ENCODE measurements at places on chromosomes 13 and 19. TPM values are rescaled to one million over a fixed set of nuclear protein-coding genes. Genes with fewer than 3 reads are reported as not detected.

The TMEM272 gene
- 0.20 TPM for total RNA-seq

The PGLYRP1 gene
- not detected for total RNA-seq

The PGLYRP2 gene
- total RNA-seq = not detected

GRCh38 chr19:5120833-5121232 lies 151.9 kb downstream of the KDM4B start:
- no peak for DNase-seq

The ZNF154 gene
- 11.1 TPM for total RNA-seq

The FUT2 gene
- 13.4 TPM for total RNA-seq

GRCh38 chr13:62337109-62337880 lies 921.6 kb upstream of the PCDH20 start:
- no peak for DNase-seq

DNA sequence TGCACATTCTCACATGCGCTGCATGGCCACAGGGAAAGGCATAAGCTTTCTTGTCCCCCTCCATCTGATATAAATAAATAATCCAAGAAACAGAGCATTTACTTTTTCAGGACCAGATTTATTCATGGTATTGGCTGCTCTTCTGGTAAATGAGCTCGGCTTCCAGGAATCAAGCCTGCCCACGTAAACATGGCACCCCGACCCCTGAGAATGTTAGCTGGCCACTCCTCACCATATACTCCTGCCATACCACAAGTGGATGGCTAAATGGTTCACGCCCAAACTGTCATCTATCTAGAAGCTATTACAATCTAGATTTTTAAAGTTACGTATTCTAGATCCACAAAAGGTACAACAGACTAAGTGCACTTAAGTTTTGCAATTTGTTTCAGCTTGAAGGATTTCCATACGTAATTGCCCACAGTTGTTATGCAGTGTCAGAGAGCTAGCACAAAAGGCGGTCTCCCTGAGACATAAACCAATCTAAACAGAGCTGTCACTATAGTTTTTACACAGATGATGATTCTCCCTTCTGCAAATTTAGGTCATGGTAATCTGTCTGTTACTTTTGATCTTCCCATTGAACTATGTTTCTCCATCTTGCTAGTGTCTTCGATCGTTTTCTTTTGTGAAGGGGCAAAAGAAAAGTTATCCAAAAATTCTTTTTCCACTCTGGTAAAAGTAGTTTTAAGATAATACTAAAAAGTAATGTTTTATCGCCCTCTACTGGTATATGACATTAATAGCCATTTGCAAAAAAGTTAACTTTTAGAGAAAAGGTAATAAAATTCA lies 16.2 kb upstream of the FOXO1 start:
- DNase-seq = peak; percentile 64

The PARP4 gene
- 49.5 TPM for total RNA-seq

DNA sequence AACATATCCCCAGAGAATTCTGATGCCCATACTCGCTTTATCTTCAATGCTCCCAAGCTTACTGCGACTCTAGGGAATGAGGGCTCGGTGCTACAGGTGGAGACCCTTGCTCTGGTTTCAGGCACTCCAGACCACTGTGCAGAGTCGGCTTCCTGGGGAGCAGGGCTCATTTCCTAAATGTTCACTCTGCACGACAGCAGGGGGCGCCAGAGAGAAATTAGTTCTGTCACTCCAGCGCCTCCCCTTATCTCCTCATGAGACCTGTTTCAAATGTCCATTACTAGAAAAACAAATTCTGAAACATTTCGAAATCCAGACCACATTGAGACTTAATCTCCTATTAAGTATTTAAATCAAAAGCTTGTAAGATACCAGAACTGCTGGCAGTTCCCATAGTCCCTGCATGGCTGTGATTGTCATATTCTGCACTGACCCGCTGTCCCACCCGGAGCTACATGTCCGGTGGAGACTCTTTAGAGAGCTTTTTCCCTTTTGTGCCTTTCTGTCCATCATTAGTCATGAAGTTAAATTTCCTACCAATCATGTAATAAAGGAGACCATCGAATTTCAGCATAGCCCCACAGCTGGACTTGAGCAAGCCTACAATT lies 22.4 kb downstream of the EPSTI1 start:
- peak; percentile 82 for DNase-seq

- peak; percentile 91 for DNase-seq
Observed at GRCh38 chr13:110869805-110870706, 44.8 kb downstream of the ANKRD10 start.

GRCh38 chr19:39324242-39324842 lies 3.7 kb upstream of the LRFN1 start:
- DNase-seq = no peak

DNA sequence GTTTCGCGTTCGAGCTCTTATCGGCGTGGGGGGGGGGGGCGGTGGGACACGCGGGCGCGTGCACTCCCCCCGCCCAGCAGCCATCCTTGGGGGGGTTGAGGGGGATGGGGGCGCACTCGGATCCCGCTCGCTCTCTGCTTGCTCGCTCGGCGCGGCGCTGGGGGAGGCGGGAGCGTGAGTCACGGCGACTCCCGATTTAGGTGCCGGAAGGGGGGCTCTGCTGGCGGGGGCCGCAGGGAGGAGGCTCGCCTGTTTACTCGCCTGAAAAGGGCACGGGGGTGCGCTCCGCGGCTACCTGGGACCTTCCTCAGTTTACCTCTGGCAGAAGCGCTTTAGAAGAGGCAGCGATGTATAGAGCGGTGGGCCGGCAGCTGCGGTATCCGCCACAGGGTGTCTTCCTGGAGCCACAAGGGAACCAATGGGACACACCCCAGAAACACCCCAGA lies 1.1 kb upstream of the PDE4A start:
- peak; percentile 36 for DNase-seq

The DACH1 gene
- 4.3 TPM for total RNA-seq

DNA sequence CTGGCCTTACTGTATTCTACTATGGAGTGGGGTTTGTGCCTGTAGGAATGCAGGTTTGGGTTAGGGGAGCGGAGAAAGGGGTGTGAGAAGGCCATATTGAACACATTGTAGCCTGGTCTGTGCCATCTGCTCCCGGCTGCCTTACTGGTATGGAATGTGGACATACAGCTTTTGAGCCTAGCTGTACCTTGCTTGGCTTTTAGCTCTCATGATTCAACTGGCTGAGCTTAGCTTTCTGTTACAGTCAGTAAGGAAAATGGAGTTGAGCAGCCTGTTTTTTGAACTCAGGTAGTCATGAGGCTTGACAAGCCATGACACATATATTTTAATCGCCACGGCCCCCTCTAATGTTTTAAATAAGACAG lies 41.6 kb downstream of the ARHGAP35 start:
- peak; percentile 51 for DNase-seq

GRCh38 chr19:970695-971094 lies 13.4 kb upstream of the WDR18 start:
- peak; percentile 45 for DNase-seq

The MAST3 gene
- 9.7 TPM for total RNA-seq

The ACP5 gene
- total RNA-seq = 16.6 TPM

The GAPDHS gene
- total RNA-seq = not detected

The CNMD gene
- 2.0 TPM for total RNA-seq

DNA sequence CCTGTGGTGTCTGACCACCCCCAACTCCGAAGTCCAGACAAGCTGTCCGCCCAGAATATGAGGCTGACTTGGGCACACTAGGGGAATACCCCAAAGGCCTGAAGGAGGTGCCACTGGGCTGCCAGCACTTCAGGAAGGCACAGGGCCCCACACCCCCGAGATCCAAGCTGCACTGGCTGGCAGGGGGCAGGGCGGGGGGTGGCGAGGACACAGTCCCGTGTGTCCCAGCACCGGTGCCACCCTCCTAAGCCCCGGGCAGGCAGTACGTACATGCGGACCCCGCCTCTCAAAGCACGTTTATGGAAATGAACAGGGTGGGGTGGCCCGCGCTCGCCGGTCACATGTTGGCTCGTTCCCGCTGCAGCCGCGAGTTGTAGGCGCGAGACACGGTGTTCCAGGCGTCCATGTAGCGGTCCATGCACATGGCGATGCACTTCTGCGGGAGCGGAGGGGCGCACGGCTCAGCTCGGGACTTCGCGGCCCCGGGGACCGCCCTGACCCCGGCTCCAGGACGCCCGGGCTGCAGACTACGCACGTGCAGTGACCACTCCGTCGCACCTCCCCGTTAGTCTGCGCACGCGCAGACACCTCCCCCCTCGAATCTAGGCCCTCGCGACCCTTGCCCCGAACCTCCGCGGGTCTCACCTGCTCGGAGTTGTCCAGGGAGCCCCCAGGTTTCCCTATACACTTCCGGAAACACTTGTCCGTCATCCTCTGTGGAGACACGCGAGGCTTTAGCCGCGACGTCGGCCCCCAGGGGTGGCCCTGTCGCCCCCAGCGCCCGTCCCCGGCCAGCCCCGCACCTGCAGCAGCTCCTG lies 566 bp downstream of the TIMM13 start:
- DNase-seq = peak; percentile 65

- DNase-seq = no peak
Observed at GRCh38 chr13:31111136-31111535, 50.6 kb downstream of the HSPH1 start.

GRCh38 chr19:40716031-40716481 lies 630 bp downstream of the COQ8B start:
- DNase-seq = no peak

The IL17D gene
- total RNA-seq = 3.7 TPM

- DNase-seq = peak; percentile 39
Observed at GRCh38 chr19:49224879-49225278, 67.3 kb downstream of the TRPM4 start.

DNA sequence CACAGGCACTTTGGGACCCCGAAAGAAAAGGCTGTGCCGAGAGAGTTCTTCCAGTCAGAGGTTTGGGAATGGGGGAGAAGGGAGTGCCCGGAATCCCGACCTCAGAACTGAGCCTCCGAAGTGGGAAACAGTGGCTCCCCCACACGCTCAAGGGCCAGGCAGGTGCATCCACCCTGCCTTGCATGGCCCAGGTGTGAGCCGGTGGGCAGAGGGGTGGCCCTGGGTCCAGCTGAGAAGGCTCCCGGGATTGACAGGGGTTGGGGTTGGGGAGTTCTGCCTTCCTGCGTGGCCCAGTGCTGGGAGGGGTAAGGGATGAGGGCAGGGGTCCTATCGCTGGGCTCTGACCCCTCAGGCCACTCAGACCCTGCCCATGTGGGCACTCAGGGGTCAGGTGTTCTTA lies 163.5 kb upstream of the TUBA3C start:
- DNase-seq = no peak

The ADAMTS10 gene
- total RNA-seq = 22.1 TPM

- DNase-seq = no peak
Observed at GRCh38 chr19:36963280-36963679, 47.1 kb downstream of the ZNF568 start.

The SHISA2 gene
- 1.8 TPM for total RNA-seq

GRCh38 chr19:44809577-44810233 lies 802 bp downstream of the BCAM start:
- DNase-seq = no peak

The AP2A1 gene
- 64.8 TPM for total RNA-seq

- no peak for DNase-seq
Observed at GRCh38 chr13:21355304-21355703, 103.8 kb downstream of the ZDHHC20 start.

The GPR12 gene
- not detected for total RNA-seq

The GAMT gene
- 121 TPM for total RNA-seq

The C1QTNF9B gene
- not detected for total RNA-seq

The ZNF260 gene
- 16.4 TPM for total RNA-seq

DNA sequence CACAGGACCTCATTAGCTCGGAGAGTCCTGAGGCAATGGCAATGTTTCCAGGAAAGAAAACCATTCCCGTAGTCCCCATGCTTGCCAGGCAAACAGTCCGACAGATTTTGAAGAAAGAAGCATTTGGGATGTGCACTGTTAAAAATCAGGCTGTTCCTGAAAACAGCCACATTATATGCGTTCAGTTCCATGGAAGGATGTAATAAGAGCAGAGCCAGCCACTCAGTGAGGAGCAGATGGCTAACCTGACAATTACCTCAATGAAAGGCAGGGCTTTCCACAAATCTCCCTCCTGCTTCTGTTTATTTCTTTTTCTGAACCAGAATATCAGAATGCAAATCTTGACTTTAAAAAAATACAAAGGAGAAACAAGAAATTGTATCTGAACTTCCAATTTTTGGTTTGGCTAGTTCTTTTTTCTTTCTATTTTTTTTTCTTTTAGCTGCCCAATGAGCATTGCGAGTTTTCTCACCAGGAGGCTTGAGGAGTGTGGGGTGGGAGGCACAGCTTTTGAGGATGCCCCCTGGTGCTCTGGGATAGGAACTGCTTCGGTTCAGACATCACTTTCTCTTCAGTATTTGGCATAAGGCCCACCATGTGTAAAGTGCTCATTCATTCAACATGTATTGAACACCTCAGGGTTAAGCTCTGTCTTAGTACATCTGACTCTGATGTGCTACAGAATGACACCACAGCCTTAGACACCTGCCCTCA lies 124.2 kb downstream of the TBC1D4 start:
- peak; percentile 46 for DNase-seq

DNA sequence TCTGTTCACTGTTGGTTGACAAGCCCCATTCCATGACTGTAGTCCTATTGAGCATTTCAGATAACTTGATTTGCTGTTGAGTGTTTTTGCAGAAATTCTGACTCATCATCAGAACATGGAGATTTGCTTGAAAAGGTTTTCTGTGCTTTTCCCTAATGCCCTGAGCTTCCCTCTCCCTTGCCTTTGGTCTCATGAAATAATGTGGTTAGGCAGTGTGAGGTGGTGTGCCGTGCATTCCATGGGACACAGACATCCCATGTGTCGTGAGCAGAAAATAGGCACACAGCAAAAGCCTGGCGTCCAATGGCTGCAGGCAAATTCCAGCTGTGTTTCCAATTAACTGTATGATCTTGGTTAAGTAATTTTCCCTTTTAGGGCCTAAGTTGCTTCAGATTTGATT lies 197.4 kb downstream of the DLEU7 start:
- no peak for DNase-seq

DNA sequence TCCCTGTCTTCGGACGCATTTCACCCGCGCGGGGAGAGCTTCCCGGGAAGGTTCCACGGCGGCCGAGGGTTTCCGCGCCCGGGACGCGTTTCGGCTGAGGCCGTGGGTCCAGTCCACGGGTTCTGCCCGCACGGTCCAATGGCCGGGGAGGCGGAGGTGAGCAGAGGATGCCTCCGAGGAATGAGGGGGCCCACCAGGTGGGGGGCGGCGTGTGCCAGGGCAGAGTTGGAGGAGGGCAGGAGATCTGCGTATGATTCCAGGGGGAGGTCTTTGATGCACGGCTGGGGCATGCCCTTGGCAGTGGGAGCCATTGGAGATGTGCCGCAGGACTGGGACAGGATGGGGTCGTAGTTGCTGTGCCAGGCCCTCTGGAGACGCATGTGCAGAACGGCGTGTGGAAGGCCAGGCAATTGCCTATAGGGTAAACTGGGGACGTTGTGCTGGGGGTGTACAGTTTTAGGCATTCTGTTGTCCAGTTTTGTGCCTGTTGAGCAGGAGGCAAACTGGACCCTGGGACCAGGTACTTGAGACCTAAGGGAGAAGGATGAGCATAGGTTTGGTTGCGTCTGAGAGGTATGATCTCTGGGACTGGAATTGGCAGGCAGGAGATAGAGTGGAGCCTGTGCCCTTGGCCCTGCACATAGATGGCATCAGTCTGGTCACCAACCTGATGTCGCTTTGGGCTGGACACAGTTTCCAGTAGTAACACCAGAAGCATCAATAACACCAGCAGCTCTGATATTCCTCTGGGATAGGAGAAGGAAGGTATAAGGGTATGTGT lies 751 bp downstream of the ZNF584 start:
- DNase-seq = peak; percentile 56

The GPC6 gene
- total RNA-seq = 92.8 TPM
